Aorta (tissue), 5 donors: ENCODE measurements at places on chromosomes 13 and 19. TPM values are rescaled to one million over a fixed set of nuclear protein-coding genes. Genes with fewer than 3 reads are reported as not detected.

- DNase-seq: no peak
Observed at GRCh38 chr19:44512326-44513298, 12.3 kb upstream of the ZNF180 start.

FAM83E gene
- total RNA-seq: not detected

DNA sequence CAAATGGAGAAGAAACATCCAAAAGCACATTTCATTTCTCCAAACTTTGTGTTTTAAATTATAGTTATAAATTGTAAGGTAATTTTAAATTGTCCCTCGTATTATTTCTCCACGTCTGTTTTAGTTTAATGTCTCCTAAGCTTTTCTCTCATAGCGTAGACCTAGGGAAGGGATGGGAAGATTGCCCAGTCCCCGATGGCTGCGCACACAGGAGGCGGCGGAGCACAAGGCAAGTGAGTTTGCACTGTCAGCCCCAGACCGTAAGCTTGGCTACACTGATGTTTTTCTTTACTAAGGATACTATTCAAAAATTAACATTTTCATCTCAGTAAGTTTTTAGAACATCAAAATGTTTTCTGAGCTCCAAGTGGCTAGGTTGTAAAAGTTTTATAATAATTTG, 72.3 kb downstream of the GPR12 start:
- DNase-seq: no peak

PTPRH gene
- total RNA-seq: 1.9 TPM

DNA sequence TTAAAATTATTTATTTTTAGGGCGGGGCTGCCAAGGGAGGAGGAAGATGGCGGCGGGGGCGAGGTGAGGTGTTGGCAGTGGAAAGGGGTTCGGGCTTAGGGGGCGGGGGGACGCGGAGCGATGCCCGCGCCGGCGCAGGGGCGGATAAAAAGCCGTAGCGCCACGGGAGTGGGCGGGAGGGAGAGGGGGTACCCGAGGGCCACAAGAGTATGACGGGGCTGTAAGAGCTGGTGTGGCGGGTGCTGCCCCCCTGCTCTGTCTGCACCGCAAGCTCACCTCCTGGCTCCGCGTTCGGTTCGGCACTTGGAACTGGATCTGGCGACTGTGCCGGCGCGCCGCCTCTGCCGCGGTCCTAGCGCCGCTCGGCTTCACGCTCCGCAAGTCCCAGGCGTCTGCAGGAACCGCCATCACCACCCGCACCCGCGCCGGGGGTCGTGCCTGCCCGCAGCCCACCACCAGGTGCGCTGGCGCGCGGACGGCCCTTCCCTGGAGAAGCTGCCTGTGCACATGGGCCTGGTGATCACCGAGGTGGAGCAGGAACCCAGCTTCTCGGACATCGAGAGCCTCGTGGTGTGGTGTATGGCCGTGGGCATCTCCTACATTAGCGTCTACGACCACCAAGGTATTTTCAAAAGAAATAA, 265.2 kb upstream of the SGCG start:
- peak; percentile 83 for DNase-seq

DNA sequence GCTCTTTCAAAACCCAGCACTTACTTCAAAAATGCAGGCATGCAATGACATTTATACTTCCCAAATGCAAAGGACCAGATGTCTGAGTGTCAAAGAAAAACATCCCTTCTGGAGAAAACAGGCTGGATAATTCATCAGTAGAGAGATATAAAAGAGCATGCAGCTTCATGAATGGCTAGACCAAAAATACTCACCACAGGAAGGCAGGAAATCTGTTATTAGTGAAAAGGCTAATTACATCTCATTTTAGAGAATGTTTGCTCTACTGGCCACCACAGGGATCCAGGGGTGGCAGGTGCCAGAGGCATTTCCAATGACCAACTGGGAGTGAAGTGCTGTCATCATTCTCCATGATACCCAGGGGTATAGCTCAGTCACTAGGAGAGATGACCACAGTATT, 106.5 kb downstream of the LHFPL6 start:
- no peak for DNase-seq

GRCh38 chr13:42047561-42048341, 697 bp upstream of the DGKH start:
- no peak for DNase-seq

- no peak for DNase-seq
Observed at GRCh38 chr13:111919286-111919685, 147.7 kb upstream of the SOX1 start.

ZNF154 gene
- 2.3 TPM for total RNA-seq

DNA sequence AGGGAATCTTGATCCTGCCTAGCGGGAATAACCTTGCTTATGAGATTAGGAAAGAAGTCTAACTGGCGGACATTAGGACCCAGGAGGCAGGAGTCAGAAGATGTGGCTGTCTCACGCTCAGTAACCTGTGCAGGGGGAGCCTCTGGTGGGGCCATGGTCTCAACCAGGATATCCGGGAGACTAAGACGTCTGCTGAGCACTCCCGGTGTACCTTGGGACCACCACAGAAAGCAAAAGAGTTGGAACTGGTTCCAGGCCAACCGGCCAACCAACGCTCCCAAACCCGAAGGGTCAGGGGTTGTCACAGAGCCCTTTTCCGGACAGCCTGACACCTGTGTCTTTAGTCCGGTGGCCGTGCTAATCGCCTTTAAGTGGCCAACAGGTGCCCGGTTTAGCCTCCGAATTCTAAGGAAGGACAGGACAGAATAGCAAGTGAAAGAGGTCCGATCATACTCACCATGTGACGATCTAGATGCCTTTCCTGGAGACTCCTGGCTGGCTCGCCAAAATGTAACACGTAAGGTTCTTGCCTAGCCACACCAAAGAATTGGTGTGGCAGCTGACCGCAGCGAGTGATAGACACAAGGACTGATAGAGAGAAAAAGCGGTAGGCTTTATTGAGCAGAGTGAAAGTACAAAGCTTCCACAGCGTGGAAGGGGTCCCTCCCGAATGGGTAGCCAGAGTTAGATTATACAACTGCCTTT, 103.9 kb upstream of the DIAPH3 start:
- no peak for DNase-seq

DNA sequence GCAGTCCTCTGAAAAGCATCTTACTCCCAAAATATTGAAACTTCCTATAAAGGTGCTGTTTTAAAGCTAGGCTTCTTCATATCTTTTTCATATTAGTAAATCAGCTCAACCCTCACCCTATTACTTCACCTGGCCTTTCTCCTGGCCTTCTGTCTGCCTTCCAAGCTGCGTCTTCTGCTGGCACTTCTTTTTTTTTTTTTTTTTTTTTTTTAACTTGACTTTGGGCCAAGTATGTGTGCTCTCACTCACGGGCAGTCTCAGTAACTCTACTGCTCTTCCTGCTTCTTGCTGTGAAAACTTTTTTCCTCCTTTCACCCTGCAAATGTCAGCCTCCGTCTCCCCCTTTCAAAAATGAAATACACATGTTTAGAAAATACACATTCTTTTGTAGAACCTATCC, 41.2 kb upstream of the KCTD4 start:
- DNase-seq: no peak

- DNase-seq: peak; percentile 40
Observed at GRCh38 chr19:51030631-51031030, 4.2 kb downstream of the KLK12 start.

- no peak for DNase-seq
Observed at GRCh38 chr13:49409008-49409407, 34.9 kb downstream of the CAB39L start.

DNA sequence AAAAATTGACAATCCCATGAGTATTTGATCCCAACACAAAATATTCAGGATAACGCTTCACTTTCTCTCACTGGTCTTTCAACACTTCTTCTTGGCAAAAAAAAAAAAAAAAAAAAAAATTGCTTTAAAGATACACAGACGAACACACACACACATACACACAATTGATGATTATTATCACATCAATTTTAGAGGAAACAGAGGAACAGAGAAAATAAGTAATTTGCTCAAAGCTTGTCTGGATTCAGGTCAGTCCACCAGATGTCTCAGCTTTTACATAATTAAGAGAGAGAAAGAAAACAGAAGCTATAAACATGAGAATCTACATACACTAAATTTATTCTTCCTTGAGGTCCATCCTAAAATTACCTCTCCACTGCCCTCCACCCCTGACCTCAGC, 183.4 kb downstream of the MZT1 start:
- DNase-seq: no peak

DNA sequence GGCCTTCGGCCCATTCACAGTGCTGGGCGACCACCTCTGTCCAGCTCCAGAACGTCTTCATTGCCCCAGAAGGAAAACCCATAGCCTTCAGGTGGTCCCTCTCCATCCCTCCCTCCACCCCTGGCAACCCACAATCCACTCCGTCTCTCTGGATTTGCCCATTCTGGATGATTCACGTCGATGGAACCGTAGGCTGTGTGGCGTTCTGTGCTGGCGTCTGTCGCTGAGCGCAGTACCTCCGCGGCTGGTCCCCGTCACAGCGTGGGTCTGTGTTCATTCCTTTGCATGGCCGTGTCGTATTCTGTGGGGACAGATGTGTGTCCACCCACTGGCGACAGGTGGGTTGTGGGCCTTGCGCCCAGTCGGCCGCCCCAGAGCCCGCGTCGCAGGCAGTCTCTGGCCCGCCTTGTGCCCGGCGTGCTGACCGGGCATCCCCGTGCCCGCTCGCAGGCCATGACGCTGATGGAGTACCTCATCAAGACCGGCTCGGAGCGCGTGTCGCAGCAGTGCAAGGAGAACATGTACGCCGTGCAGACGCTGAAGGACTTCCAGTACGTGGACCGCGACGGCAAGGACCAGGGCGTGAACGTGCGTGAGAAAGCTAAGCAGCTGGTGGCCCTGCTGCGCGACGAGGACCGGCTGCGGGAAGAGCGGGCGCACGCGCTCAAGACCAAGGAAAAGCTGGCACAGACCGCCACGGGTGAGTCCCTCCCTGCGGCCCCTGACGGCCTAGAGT, 10.1 kb downstream of the EPN1 start:
- peak; percentile 40 for DNase-seq

DNA sequence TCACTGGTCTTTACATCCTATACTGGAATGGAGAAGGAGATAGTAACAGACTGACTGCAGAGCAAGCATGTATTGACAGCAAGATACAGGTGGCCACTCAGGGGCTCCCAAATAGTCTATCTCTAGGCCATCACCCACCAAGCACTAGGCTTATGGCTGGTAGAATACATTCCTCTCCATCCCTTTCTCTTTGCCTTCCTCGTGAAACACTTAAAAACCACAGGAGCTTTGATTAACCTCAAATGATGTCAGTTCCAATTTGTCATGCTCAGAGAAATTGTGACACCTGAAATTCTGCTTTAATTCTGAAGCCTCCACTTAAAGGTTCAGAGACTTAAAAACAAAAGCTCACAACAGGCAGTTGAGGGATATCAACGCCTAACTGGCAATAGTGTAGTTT, 17.2 kb downstream of the ENOX1 start:
- no peak for DNase-seq

DNA sequence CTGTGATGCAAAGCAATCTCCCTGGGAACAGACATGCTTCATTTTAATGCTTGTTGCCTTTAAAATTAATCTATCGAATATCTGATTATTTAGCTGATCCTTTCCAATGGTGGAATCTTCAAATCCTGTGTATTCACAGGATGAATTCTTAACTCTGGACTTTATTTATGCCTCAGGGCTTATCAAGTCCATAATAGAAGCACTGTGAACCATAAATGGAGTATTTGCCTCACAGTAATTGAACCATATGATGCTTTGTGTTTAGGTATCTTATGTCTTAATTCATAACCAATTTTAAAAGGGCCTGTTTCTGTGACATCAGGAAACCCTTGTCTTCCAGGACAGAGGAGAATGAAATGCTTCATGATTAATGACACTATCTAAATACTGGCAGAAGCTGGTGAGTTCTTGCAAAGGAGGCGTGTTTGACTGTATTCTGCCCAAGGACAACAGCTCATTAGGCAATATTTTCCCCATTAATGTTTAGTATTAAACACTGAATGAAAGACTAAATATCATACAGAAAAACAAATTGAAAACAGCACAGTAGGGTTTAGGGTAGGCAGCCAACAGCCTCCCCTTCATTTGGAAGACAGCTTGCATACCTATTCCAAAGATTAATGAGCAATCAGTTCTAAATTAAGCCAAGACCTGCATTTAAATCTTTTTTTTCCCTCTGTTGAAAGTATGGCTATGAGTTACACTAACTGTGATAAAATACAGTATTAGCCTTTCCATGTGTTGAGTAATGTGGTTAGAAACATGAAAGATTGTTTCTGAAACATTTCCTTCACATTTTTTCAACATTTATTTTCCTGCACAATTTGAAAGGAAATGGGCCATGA, 709.4 kb downstream of the PCDH9 start:
- DNase-seq: no peak

PCP2 gene
- total RNA-seq: not detected

DNA sequence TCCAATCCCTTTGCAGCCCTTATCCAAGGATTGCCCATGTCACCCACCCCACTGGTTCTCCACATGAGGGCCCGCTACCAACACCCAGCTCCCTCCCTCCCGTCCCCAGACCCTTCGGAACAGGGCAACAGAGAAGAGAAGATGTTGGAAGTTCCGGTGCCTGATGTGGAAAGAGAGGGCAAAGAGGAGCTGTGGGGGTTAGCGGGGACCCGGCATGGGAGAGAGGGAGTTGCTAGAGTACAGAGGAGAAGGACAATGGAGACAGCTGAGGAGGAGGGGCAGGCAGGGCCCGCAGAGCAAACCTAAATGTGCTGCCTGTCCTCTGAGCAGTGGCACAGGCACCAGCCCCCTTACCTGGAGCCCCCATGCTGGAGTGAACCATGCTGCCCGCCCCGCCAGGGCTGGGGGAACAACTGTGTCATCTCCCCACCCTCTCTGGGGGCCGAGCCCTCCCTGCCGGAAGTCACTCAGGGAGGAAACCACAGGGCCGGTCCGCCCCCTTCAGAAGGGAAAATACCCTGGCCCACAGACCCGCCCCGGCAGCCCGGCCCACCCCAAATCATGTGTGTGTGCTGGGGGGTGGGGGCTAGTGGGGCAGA, at the start of gene POU2F2:
Gene POU2F2 (minus strand): TSS at position 417 of the 599 bp plus-strand sequence. CDS start 35 bp downstream, at position 382.
- peak; percentile 85 for DNase-seq

FUT2 gene
- not detected for total RNA-seq

DNA sequence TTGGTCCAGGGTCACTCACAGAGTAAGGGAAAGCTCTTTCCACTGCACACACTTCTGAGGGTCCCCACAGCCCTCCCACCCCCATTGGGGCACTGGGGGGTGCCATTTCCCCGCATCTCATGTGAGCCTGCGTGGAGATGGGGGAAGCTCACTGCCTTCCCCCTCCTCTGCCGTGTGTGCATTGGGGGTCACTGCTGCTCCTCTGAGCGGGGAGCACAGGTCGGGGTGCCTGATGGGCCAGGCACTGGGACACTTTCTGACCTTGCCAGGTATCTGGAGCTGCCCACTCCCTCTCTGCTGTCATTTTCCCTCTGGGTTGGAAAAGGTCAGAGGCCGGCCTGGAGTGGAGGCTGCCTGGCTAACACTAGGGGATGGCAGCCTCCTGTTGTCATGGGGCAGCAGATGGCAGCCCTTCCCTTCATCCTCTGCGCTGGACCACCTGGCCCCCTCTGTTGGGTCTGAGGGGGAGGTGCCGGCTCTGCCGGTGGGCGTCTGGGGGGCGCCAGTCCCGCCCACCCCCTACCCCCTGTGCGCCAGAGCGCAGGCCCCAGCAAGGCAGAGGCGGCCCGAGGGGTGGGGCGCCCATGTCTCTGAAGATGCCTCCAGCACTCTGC, 9.1 kb downstream of the SSBP4 start:
- no peak for DNase-seq

GRCh38 chr19:15123900-15124299, 16.7 kb downstream of the SYDE1 start:
- no peak for DNase-seq

- DNase-seq: peak; percentile 75
Observed at GRCh38 chr13:113862191-113862930, 1.5 kb downstream of the GAS6 start.
